ENCODE measurements at places on chromosomes 7 and 10.

DNA sequence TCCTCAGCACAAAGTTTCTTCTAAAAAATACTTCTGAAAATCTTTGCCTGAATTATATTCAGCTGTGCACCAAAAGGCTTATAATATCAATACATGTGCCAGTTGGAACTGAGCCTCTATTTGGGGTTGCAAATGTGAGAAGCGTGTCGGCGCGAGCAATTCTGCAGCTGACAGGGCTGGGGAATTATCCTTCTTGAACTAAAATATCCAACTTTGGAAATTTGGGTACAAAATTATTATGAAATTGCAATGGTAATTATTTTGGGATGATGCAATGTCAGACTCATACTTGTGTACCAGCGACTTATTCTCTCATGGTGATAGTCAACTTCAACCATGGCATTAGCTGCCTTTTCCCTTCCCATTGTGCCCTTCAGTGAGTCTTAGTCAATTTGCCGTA is 507.0 kb upstream of the KLF6 start:
- no peak for DNase-seq

DNA sequence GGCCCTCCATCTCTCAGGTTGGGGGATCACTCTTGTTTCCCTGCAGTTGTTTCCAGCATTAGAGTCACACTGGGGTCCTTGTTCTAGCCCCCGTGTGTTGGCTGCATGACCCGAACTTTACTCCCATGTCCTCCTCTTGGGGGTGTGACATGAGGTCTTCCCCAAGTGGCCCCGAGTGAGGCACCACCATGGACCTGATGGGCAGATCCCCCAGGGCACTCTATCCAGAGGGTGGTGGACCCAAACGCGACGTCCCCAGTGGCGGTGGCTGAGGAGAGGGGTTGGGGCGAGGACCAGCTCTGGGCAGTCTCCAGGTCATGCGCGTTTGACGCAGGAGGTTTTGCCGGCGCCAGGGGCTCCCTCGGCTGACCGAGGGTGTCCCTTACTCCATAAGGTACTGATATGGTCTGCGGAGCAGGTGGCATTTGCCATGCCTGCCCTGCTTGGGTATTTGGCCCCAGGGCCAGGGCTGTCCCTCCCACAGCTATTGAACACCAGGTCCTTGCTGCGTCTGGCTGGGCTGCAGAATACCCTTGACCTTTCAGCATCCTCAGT is 131.9 kb downstream of the LHPP start:
- no peak for DNase-seq

DNA sequence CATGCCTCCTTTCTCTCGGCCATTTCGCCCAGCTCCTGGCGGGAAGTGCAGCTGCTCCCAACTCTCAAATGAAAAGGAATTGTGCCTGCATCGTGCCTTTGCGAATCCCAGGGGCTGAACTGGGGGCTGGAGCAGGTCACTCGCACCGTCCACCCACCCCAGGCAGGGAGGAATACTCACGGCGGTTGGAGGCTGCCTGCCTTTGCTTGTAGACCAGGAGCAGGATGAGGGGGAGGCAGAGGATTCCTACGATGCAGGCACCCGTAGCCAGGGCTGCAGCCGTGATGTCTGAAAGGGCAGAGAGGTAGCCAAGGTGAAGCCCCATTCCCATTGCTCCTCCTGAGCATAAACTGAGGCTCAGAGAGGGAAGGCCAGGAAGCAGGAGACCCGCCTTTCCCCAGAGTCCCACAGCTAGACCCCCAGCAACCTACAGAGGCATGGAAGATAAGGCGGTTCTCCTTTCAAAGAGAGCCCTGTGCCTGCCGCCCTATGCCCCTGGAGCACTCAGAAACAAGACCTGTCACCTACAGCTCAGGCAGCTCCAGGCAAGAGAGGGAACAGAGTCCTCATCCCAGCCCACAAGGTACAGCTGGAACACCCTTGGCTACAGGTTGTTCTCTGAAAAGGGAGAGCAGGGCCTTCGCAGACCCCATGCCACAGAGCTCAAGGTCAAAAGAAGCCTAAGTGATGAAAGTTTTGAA is 18.0 kb downstream of the VSIR start:
- DNase-seq = no peak

DNA sequence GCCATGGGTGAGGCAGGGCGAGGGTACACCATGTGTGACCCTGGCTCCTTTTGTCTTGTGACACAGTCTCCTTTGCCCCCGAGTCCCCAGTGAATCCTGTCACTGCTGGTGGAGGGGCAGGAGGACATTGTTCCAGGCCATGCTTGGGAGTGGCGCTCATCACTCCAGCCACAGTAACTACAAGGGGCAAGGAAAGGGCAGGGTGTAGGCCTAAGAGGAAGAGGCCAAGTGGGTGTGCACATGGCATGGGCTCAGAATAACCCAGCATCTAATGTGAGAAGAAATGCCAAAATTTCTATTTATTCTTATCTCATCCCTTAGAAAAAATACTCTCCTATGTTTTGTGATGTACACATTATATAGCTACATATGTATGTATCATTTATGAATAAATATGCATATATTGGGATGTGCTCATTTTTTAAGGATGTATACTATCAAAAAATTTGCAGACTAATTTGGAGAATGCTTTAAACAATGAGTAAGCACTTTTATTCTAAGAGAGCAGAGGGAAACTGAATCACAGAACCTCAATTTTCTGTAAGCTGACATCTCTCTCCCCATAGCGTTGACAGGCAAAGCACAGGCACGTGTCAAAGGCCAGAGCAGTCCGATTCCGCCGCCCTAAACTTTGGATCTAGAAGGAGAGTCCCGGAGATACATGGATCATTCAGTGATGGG is 36.9 kb downstream of the RNF32 start:
- no peak for DNase-seq

DNA sequence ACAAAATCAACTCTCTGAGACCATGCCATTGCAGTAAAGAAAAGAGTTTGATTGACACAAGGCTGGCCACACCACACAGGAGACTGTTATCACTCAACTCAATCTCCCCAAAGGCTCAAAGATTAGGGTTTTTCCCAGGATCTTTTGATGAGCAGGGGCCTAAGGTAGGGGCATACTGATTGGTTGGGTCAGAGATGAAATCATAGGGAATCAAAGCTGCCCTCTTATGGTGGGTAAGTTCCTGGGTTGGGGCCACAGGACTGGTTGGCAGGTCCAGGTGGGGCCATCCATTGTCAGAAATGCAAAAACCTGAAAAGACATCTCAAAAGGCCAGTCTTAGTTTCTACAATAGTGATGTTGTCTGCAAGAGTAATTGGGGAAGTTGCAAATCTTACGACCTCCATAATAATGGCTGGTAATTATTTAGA is 91.6 kb downstream of the AKR1D1 start:
- no peak for DNase-seq

GRCh38 chr7:16915405-16915804 is 33.6 kb upstream of the AGR3 start:
- peak; percentile 70 for DNase-seq
